ENCODE measurements at places on chromosomes 1 and 21.

GRCh38 chr21:41610042-41610839 lies 102.3 kb upstream of the TMPRSS2 start:
- DNase-seq, result peak; percentile 18

- DNase-seq, result no peak
Observed at GRCh38 chr21:29441651-29442050, 142.9 kb downstream of the BACH1 start.

GRCh38 chr1:150514260-150514659 lies 1.3 kb upstream of the FALEC start:
- DNase-seq, result no peak

DNA sequence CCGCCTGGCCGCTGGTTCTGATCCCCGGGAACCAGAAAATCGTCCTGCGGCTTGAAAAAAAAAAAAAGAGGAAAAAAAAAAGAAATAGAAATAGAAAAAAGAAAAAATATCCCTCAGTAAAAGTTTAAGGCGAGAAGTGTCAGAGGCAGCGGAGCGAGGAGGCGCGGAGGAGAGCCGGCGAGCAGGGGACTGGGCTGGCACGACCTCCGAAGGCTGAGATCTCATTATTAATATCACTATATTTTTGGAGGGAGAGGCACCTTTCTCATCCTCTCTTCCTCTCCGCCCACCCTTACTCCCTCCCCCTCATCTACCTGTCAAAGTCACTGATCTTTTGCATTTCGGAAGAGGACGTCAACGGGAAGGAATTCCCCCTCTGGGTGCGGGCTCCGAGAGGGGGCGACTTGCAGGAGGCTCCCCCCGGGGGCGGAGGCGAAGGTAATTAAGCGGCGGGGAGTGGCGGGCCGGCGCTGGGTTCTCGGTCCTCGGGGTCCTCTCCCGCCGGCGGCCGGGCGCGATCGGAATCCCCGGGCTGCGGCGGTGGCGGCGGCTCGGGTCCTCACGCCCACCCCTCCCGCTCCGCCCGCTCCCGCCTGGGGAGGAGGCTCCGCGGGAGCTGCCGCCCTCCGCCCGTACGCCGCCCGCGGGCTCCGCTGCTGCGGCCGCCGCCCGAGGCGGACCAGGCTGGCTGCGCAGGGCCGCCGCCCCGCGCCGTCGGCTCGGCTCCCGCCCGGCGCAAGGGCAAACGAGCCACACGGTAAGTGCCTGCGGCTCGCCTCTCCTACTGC lies at the start of gene NTNG1:
Gene NTNG1, plus strand, starts transcription at position 337 of the 788 bp plus-strand sequence.
- DNase-seq, result no peak

GRCh38 chr1:55048453-55049270 lies 9.3 kb downstream of the PCSK9 start:
- no peak for DNase-seq

DNA sequence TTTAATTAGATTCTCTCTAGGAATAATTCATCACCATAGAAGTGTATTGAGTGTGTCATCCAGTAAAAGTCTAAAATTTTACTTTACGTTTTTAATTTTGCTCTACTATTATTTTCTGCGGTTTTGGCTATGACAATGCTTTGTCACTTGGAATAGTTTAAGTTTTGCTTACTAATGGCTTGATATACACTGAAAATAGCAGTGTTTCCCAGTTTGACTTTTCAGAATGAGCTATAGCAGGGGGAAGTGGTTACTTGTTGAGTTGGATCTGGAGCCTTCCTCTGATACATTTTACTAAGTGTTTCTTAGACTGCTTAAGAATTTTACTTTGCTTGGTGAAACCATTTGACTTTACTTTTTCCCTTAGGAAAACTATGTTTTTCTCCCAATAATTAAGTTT lies 5.0 kb downstream of the DNAJC16 start:
- no peak for DNase-seq

- DNase-seq, result no peak
Observed at GRCh38 chr1:65164633-65165032, 16.6 kb downstream of the AK4 start.

- no peak for DNase-seq
Observed at GRCh38 chr1:240497908-240498307, 114.0 kb downstream of the GREM2 start.

- DNase-seq, result no peak
Observed at GRCh38 chr1:227547310-227548118, 15.8 kb upstream of the ZNF678 start.

GRCh38 chr1:16094453-16095158 lies 21.2 kb upstream of the FAM131C start:
- no peak for DNase-seq

GRCh38 chr21:16536643-16537434 lies 807.1 kb downstream of the USP25 start:
- DNase-seq, result no peak

GRCh38 chr1:183215076-183215720 lies 29.1 kb downstream of the LAMC2 start:
- DNase-seq, result no peak

DNA sequence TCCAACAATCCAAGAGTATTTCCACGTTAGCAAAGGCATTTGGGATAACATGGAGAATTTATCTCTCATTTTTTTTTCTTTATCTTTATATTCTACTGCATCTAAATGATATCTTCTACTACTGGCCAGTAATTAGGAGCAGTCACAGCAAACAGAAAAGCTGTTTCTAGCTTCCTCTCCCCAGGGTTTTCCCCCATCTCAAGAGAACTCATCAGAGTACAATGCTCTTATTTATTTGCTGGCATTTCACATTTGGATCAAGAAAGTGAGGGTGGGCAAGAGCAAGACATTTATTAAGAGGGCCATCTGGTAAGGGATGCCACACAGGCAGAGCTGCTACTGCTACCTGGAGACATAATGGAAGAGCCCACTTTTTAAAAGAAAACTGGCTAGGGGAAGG lies 368.2 kb downstream of the USH2A start:
- no peak for DNase-seq

GRCh38 chr1:2967881-2968280 lies 53.4 kb upstream of the ACTRT2 start:
- DNase-seq, result no peak

- peak; percentile 73 for DNase-seq
Observed at GRCh38 chr1:161044908-161045735, 655 bp downstream of the USF1 start.

- DNase-seq, result no peak
Observed at GRCh38 chr1:93253516-93253915, 73.0 kb downstream of the CCDC18 start.

DNA sequence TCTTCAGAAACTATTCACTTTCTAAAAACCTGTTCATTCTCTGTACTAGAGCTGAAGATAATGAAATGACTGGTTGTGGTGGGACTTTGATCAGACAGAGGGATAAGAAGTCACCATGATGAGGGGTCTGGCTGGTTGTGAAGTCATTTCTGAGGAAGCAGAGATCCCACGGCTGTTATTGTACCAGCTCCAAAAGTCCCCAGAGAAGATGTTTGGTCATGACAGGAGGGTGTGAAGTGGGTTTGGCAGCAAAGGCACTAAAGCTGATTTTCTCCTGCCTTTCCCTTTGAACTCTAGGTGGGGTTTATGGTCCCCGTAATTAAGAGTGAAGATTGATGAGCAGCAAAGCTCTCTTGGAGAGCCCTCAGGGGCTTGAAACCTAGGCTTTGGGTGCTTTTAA lies 103.1 kb upstream of the CACHD1 start:
- no peak for DNase-seq

GRCh38 chr1:198656500-198656932 lies 17.7 kb downstream of the PTPRC start:
- DNase-seq, result no peak

DNA sequence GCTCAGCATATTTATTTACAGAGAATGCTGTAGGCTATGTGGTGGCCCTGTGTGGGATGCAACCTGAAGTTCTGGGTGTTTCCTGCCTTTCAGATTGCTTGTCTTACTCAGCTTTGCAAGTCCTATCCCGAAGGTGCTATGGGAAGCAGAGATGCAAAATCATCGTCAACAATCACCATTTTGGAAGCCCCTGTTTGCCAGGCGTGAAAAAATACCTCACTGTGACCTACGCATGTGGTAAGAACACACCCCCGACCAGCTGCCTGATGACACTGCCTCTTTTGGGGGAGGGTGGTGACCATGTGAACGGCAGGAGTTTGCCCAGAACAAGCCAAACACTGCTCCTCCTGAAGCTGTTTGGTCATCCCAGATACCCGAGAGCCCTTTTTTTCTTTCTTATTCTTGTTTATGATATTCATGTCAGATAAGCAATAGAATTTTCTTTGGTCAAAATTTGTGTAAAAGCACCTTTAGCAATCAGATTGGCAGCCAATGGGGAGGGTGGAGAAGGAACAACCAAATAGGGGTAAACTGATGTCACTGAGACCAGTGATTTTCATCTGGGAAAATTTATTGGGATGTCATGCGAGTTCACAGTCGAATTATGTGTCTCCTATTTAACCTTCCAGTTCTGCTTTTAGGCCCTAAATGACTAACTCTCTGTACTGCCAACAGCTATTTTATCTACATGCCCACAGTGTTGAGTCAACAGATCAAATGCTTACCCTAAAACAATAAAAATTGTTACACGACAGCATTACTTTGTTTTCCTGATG lies 82.6 kb downstream of the EVA1C start:
- no peak for DNase-seq

DNA sequence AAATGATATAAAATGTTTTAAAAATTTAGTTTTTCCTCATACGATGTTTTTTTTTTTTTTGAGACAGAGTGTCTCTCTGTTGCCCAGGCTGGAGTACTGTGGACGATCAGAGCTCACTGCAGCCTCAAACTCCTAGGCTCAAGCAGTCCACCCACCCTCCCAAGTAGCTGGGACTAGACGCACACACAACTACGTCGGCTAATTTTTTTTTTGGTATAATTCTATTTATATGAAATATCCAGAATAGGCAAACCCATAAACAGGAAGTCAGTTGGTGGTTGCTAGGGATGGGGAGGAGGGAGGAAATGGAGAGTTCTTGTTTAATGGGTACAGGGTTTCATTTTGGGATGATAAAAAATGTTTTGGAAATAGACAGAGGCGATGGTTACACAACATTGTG lies 56.5 kb downstream of the WARS2 start:
- no peak for DNase-seq

DNA sequence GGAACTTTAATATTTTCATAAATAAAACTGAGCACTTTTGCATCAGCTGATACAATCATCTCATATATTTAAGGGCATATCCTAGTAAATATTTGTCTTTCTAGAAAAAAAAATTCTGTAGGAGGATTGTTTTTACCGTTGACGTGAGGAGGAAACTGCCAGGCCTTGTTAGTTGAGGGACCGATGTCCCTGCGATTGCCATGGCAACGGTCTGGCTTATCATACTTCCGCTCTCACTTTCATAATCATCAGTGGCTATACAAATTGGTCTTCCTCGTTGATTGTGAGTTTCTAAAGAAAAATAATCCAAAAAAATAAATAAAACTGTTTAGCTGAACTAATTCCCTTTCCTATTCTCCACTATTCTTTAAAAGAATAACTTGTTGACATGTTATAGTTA lies 69.3 kb upstream of the ANGPTL3 start:
- DNase-seq, result peak; percentile 70

DNA sequence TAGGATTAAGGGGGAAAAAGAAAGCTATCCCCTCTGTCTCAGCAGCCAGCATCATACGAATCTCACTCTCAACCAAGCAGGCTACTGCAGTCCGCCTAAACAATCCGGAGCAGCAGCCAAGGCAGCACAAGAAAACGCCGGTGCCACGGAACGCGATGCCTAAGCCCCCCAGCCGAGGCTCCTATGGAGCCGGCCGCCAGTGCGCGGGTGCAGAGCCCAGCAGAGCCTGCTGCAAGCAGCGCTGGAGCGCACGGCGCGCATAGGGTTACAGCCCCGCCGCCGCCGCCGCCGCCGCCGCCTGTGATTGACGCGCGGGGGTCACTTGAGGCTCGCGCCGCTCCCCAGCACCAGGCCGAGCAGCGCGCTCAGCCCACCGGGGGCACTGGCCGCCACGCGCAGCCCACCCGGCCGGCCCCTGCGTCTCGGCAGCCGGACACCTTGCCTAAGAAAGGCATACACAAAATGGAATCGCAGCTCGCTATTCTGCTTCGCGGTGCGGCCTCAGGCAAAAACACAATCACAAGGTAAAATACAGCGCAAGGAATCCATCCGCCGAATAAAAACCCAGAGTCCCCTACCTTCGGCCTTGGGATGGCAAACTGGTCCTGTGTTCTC lies 780 bp downstream of the HIVEP3 start:
- DNase-seq, result no peak

DNA sequence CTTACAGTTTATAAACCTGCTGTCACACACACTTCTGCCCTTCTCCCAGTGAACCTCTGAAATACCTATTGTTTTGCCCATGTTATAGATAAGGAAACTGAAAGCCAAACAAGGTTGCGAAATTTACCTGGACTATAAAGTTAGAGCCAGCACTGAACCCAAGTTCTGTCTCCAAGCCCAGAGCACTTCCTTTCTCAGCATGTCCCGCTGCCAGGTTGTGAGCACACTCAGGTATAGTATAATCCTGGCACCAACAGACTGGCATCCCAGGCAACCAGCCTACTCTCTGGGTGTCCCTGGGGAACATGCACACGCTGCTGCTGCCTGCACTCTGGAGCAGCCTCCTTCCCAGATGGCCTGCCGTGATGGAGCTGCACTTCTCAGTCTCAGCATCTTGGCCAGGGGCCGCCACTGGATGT lies 45.1 kb downstream of the PGBD5 start:
- no peak for DNase-seq

DNA sequence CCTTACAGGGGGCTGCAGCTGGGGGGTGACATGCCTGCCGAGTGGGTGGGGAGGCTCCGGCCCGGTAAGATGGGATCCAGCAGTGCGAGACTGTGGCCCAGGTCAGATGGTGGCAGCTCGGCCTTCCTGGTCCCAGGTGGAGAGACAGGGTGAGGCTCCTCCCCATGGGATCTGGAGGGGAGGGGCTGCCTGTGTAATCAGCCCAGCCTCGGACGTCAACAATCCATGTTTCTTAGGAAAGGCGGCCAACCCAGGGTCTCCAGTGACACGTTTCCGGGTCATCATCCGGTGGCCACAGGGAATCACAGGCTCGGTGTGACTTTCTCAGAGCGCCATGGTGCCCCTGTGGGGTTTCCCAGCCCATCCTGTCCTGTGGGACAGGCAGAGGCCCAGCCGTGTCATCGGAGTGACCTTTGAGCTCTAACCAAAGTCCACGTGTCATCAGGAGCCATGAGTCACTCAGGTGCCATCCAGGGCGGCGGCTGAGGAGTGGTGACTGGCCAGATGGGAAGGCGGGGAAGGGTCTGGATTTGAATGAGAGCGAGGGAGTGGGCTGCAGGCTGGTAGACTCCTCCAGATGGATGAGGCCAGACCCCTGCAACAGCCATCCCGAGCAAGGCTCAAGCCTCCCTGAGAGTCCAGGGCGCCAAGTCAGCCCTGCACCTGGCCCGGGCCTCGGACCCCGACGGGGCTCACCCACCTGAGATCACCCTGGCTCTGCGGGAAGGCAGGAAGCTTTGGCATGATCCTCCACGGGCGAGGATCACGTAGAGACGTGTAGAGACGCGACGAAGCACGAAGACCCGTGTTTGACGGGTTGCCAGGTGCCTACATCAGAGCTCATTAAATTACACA lies 6.6 kb upstream of the HES4 start:
- DNase-seq, result no peak

GRCh38 chr1:216758161-216758560 lies 34.9 kb upstream of the ESRRG start:
- no peak for DNase-seq
